ENCODE measurements at places on chromosomes 2 and 18.

- no peak for DNase-seq
Measured at GRCh38 chr18:59062643-59063006, 77.1 kb upstream of the SEC11C start.

- DNase-seq = peak; percentile 79
Measured at GRCh38 chr2:175737722-175738361, 264.2 kb downstream of the LNPK start.

DNA sequence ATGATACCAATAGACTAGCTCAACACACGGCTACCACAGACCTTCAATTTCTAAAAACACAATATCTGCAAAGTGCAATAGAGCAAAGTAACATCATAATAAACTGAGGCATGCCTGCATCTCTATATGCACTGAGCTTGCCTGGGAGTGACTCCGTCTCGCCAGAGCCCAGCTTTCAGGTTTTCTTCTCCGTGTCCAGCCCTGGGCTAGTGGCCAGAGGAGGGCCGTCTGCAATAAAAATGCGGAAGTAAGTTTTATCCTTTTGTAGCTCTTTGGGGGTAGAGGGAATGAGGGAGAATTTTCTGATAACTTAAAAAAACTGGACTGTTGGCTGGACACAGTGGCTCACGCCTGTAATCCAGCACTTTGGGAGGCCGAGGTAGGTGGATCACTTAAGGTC is 41.0 kb upstream of the GPR17 start:
- no peak for DNase-seq

GRCh38 chr2:236940916-236941520 is 144.7 kb upstream of the COPS8 start:
- no peak for DNase-seq

DNA sequence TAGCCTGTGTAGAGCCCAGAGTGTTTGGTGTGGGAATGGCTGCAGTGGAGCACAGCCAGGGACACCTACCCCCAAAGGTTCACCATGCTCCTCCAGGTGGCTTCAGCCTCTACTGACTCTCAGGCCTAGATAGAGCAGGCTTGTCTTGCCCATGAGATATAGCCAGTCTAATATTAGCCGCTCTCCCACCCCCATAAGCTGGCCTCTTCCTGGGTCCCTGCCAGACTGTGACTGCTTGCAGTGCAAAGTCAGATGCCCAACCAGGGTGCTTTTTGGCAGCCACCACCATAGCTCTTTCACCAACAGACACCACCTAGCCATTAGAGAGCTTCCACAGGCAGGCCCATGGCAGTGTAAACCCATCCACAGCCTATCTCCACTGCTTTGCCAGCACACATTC is 405.3 kb downstream of the MBD2 start:
- DNase-seq = no peak

GRCh38 chr2:68755071-68755470 is 20.5 kb downstream of the ARHGAP25 start:
- no peak for DNase-seq

DNA sequence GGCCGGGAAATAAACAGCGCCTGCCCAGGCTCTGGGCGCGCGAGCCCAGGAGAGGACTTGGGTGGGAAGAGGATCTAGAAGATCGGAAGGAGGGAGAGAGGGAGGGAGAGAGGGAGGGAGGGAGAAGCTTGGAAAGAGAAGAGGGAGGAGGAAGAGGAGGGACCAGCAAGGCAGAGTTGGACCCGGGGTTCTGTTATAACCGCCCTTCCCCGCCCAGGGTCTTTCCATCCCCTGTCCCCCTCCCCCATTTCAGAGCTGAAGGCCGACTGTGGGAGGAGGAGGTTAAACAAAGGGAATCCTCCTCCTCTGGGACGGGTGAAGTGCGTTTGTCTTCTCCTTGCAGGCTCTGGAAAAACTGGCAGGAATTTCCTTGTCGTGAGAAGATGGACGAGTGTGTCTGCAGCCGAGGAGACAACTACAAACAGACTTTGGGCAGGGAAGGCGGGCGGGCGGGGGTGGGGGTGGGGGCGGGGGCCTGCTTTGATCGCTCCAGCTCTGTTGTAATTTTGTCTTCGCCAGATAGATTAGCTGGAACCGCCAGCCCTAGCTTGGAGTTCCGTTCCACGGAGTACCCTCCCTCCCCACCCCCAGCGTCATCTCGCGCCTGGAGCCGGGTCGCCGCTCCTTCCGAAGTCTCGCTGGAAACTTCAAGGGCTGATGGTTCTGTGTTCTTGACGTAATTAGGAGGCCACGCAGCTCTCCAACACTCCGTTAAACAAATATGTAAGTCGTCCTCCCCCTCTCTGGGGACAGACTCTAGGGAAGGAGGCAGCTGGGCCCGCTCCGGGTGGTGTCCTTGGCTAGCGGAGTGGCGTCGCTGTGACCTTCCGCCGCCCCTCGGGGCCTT is 6.4 kb upstream of the SP9 start:
- no peak for DNase-seq

DNA sequence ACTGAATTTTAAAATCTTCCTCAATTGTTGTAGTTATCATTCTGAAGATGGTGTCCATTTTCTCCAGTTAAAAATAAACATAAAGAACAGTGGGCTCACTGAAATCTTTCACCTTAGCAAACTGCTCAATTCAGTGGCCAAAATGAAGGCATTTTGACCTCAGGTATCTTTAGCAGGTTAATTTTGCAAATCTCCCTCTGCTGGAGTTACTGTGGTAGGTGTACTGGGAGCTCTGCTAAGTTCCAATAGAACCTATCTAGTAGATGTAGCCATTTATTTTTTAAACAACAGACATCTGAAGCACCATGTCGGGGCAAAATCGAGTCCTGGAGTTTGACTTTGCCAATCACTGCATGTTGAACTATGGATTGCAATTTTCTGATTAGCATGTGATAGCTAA is 177.1 kb downstream of the IRS1 start:
- no peak for DNase-seq

DNA sequence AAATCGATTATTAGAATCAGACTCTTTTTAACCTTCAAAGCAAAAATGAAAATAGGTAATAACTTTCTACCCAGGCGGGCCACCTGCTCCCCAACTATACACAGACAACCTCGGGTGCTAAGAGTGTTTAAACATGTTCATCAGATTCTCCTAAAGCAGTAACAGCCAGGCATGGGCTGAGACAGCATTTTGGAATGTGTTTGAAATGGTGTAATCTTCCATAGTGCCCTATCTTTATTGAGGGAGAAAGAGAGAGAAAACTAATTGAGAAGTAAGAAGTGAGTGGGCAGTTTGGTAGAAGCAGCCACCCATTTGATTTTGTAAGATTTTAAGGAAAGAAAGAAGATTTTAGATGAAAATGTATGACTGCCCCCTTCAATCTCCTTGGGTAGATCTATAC is 196.1 kb upstream of the CTAGE1 start:
- no peak for DNase-seq

DNA sequence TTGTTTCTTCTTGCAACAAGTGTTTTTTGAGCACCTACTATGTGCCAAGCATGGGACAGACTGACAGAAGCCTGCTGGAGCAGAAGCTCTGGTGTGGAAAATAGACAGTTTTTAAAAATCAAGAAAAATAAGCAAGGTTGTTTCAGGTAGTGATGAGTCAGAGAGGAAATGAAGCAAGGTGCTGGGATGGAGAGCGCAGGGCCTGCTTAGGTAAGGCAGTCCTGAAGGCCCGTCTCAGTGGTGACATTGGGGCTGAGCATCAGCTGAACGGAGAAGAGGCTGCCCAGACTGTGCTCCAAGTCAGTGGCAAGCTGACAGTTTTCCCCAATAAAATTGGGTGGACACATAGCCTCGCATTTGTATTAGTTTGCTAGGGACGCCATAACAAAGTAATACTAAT is 263.6 kb downstream of the SS18 start:
- DNase-seq = no peak

- DNase-seq = peak; percentile 67
Measured at GRCh38 chr18:48410095-48410920, 1.1 kb upstream of the ZBTB7C start.

GRCh38 chr18:41237317-41237716 is 717.7 kb upstream of the PIK3C3 start:
- no peak for DNase-seq

DNA sequence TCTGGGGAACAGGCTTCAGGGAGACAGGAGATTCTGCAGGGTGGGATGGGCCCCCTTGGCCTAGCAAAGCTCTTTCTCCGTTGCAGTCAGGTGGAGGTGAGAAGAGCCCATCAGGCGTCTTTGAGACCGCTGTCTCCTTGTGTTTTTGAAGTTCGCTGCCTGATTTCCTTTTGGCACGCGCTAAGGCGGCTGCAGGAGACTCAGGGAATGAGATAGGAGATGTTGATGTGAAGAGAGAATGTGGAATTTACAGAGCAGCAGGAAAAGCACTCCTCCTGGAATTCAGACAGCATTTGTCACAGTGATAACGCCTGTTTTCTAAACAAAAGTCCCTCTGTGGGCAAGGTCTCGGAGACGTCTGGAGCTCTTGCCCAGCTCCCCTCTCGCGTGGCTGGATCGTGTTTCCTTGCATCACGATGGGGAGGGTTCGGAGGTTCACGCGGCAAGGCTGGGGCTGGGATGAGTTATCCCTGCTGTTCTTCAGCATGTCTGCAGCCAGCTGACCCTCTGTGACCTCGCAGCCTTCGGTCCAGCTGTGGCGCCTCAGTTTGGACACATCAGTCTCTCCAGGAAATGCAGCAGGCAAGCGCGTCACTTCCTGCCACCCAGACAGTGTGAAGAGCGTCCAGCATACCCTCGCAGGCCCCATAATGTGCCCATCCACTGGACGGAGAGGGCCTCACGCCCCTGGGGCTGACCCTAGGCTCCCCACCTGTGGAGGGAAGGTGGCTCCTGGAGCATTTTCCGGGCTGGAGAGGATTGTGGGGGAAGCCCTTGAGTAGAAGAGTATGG is 30.2 kb downstream of the GLI2 start:
- no peak for DNase-seq

DNA sequence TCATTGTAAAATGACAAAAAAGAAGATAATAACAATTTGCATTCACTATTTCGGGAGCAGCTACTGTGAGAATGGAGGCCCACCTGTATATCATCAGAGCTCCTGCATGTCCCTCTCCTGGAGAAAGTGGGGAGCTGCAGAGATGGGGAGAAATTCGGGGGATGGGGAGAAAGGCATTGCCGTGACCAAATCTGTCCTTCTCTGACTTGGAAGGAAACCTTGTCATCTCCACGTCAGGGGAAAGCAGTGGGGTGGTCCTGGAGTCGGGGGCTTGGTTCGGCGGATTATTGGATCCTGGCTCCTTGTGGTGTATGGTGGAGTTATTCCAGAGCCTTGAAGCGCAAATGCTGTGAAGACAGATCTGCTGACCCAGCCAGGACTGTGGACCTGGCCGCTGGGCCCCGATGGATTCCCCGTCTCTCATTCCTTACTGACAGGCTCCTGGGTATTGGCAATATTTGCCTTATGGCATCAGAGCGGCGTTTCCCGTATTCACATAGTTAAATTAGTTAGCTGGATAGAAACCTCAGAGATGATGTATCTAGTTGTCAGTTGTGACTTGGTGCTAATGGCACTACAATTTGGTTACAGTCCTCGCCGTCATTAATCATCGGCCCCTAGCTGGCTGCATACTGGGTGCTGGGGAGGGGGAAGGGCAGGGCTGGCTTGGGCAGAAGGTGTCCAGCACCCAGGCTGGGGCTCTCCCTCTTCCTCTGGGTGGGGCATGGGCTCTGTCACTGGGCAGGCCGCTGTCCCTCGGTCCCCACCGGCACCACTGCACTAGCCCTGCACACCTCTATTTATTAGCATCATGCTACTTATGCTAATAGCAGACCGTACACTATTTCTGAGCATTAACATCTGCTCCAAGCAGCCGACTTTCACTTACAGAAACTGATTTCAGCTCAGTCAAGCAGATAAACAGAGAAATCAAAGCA is 31.7 kb downstream of the CELF4 start:
- no peak for DNase-seq

DNA sequence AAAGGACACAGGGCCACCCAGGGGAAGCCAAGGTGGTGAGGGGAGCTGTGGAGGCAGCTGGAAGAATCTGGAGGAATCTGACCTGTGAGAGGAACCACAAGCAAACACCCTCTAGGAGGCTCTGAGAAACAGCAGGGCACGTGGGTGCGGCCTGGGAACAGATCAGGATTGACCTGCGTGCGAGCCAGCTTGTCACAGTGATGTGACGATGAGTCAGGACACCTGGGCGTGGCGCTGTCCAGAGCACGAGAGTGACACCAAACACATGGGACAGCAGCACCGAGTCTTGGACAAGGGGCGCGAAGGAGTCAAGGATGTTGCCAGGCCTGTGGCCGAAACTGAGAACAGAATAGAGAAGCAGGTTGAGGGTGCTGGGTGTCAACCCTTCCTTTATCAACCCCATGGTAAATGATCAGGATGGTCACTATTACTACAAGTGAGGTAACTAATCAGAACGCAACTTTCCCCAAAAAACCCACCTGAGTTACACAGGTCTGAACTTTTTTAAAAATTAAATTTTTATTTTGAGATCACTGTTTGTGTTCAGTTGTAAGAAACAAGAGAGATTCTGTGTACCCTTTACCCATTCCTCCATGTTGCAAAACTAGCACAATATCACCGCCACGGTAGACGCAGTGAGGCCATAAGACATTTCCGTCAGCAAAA is 637 bp upstream of the SFT2D3 start:
- DNase-seq = no peak

GRCh38 chr18:35778850-35779627 is 193.4 kb upstream of the RMP24 start:
- DNase-seq = no peak

GRCh38 chr18:42105394-42105793 is 150.4 kb downstream of the PIK3C3 start:
- peak; percentile 13 for DNase-seq
